ENCODE measurements at places on chromosomes 16 and 17.

DNA sequence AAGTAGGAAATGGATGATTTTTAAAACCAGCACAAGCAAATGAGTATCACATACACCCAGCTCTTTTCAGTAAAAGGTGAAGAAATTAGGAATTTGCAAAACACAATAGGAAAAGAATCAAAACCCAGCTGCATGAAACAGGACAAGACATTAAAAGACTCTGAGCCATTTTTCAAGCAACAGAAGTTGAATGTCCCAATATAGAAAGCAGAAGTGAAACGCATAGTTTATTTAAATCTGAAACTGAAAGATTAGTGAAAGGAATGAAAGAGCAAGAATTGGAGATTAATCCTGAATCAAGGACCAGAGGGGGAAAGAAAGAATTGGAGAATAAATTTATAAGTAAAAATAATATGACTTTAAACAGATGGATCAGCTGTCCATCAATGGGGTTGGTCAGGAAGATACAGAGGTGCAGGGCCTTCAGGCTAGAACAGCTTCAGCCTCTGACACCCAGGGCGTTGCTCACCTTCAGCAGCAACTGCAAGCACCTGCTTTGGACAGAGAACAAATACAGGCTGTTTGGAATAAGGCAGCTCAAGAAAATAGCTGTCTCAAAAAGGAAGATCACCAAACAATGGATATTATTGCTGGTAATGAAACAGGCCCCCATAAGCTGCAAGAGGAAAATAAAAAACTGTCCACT is 3.9 kb upstream of the ARHGAP17 start:
- DNase-seq = no peak

DNA sequence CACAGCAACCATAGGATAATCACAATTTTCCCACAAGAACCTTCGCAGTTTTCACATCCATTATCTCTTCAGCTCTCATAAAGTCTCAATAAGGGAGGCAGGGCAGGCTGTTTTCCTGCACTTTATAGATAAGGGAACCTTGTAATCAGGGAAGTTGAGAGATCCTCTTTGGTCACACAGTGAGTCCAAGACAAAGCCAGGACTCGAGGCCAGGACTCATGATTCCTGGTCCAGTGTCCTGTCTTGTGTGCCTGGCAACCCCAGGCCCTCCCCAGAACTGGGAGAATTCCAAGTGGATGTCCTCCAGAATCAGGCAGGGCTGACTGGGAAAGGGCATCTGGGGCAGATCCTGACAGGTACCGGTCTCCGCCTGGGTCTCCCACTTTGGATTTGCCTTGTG is 23.1 kb upstream of the PHF12 start:
- no peak for DNase-seq

GRCh38 chr16:12062343-12063003 is 85.9 kb downstream of the SNX29 start:
- DNase-seq = no peak

- DNase-seq = no peak
Observed at GRCh38 chr17:4219241-4219640, 44.5 kb downstream of the ANKFY1 start.

DNA sequence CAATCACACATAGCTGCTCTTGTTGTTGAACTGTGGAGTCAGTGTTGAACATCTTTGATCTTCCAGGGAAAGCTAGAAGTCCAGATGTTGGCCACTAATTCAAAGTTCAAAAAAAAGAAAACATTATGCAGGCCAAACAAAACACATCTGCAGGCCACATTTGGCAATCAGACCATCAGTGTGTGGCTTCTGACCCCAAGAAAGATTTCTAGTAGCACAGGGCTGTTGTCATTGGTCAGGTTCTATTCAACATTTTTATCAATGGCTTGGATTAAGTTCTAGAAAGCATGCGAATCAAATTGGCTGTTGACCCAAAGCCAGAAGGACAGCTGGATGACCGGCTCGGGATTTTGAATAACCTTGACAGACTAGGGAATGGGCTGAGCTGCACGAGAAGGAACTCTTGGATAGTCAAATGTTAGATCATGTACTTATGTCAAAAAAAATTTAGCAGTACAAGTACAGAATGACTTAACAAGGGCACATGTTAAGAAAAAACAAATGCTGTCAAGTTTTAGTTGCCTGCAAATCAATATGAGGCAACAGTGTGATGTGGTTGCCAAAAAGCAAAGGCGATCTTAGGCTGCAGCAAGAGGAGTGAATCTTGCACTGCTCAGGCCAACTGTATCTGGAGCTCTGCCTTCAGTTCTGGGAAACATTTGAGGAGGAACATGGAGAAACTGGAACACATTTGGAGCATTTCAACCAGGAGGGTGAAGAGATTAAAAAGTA is 187.6 kb downstream of the RGS9 start:
- no peak for DNase-seq

GRCh38 chr17:78986649-78987328 is 7.1 kb upstream of the LGALS3BP start:
- DNase-seq = no peak

DNA sequence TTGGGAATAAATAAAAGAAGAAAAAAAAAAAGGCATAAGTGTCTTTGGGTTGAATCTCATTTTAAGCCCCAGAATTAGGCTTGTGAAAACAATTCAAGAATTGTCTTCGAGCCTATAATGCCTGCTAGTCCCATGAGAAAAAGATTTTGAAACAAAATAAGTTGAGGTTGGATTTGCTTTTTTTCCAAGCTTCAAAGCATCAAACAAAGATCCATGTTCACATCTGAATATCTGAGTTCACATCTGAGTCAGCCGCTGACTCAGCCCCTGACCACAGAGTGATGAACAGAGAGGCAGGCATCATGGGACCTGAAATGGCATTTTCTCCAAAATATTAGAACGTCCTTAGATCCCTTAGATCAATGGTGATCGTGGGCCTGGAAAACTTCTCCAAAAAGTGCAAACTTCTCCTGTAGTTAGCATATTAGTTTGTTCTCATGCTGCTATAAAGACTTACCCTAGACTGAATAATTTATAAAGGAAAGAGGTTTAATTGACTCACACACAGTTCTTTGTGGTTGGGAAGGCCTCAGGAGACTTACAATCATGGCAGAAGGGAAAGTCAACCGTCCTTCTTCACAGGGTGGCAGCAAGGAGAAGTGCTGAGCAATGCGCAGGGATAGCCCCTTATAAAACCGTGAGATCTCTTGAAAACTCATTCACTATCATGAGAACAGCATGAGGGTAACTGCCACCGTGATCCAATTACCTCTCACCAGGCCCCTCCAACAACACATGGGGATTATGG is 294.6 kb upstream of the HSBP1 start:
- DNase-seq = no peak

DNA sequence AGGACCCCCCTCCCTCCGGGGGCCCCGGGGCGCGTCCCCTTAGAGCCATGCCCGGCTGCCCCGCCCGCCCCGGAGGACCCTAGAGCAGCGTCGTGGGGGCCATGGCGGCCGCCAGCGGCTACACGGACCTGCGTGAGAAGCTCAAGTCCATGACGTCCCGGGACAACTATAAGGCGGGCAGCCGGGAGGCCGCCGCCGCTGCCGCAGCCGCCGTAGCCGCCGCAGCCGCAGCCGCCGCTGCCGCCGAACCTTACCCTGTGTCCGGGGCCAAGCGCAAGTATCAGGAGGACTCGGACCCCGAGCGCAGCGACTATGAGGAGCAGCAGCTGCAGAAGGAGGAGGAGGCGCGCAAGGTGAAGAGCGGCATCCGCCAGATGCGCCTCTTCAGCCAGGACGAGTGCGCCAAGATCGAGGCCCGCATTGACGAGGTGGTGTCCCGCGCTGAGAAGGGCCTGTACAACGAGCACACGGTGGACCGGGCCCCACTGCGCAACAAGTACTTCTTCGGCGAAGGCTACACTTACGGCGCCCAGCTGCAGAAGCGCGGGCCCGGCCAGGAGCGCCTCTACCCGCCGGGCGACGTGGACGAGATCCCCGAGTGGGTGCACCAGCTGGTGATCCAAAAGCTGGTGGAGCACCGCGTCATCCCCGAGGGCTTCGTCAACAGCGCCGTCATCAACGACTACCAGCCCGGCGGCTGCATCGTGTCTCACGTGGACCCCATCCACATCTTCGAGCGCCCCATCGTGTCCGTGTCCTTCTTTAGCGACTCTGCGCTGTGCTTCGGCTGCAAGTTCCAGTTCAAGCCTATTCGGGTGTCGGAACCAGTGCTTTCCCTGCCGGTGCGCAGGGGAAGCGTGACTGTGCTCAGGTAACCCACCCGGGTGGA is 759 bp downstream of the ALKBH5 start:
- peak; percentile 72 for DNase-seq

DNA sequence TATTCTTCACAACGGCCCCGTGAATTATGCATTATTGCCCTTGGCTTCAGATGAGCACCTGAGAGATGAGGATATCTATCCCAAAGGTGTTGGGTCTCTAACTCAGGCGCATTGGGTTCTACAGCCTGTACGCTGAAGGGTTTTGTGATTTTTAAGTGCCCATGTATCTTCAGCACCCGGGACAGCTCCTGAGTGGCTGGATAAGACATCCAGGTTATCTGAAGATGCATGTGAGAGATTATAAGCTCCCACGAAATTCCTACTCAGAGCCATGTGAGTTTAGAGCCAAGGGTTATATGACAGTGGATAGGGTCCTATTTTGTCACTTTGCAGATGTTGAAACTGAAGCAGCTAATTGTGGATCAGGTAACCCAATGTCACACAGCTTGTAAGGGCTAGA is 612.3 kb upstream of the EEF2KMT start:
- DNase-seq = no peak
